Osteocyte (in vitro differentiated cells): ENCODE measurements at places on chromosomes 7 and 10. TPM values are rescaled to one million over a fixed set of nuclear protein-coding genes. Genes with fewer than 3 reads are reported as not detected.

Gene SEC31B
- total RNA-seq, result 18.3 and 19.6 TPM in 2 replicates

Gene OR2A5
- not detected in 2 replicates for total RNA-seq

Gene DNAH11
- total RNA-seq, result not detected in 2 replicates

Gene SEMA3C
- total RNA-seq, result 74.1 and 77.5 TPM in 2 replicates

Gene CPA4
- 23.6 and 24.7 TPM in 2 replicates for total RNA-seq

Gene PSD
- total RNA-seq, result 0.99 and 1.8 TPM in 2 replicates
